ENCODE measurements at places on chromosomes 2 and 18.

- no peak for DNase-seq
Observed at GRCh38 chr2:223501641-223502040, 100.5 kb downstream of the SCG2 start.

DNA sequence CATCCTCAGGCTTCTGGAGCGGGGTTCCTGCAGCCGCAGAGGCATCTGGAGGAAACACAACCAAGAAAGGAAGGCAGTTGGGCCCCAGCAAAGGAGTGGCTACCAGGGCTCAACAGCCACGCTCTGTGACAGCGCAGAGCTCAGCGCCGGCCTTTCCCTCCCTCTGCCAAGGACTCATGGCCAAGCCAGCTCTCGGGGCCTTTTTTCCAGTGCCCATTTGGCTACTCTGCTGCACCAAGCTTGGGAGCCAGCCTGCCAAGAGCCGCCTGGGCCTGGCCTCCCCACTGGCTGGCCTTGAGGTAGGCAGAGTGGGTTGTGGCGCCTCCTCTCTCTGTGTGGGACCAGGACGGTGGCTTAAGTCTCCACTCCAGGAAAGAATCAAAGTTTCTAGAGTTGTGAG is 7.2 kb upstream of the CCDC74A start:
- DNase-seq: no peak

DNA sequence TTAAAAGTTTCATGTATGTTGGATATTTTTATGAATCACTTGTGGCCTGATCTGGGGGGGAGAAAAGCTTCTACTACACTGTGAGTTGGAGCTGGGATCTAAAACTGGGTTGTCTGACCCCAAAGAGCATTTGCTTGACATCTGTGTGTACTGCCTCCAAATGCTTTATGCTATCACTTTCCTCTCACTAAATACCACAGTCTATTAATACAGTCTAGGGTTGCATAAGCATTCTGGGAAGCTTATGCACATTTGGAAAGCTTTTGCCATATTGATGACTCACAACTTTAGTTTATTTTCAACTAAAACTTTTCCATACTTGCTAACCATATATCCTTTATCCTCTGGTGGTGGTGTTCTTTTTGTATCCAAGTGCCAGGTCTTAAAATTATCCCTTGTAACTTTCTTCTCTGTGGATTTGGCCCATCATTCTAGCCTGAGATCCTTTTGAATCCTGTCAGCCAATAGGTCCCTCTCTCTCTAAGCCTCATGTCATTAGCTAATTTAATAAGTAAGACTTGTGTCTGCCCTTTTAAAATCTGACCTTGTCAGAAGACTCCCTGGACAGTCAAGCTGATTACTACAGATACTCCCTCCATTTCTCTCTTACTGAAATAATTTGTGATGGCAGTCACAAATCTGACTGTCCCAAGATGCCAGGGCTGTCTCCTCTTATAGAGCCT is 72.7 kb downstream of the NXPH2 start:
- no peak for DNase-seq

DNA sequence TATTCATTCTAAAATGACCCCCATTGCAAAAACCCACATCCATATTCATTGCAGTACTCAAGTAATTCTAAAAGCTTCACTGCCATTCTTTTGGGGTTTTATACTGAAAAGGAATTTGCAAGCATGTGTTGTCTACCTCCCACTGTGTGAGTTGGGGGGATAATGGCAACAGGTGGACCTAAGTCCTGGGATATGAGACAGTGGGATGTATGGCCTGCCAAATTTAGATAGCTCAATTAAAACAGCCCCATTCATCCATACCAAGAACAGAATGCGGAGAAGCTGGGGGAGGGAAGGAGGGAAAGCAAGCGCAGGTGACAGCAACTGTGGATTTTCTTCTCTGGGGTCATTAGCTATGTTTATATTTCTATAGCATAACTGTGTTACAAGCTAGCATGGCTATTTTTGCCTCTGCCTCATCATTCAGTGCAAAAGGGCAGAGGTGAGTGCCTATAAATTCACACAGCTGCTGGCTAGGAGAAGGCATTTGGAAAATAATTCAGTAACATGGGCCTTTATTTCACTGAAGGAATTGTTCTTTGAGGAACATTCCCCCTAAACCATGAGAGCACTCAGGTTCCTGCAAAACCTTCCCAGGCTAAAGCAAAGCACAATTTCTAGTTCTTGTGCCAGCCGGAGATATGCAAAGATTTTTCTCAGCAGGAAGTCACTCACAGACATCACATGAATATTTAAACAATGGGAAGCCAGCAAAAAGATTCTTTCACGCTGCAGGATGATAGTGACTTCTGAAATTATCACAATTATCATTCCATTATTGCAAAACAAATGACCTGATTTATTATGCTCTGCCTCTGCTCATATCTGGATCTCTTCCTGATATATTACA is 393.9 kb upstream of the ACVR2A start:
- DNase-seq: no peak

GRCh38 chr2:70888923-70889715 is 46.6 kb upstream of the ATP6V1B1 start:
- DNase-seq: no peak

GRCh38 chr2:102241616-102242305 is 54.9 kb downstream of the IL1RL2 start:
- DNase-seq: no peak

DNA sequence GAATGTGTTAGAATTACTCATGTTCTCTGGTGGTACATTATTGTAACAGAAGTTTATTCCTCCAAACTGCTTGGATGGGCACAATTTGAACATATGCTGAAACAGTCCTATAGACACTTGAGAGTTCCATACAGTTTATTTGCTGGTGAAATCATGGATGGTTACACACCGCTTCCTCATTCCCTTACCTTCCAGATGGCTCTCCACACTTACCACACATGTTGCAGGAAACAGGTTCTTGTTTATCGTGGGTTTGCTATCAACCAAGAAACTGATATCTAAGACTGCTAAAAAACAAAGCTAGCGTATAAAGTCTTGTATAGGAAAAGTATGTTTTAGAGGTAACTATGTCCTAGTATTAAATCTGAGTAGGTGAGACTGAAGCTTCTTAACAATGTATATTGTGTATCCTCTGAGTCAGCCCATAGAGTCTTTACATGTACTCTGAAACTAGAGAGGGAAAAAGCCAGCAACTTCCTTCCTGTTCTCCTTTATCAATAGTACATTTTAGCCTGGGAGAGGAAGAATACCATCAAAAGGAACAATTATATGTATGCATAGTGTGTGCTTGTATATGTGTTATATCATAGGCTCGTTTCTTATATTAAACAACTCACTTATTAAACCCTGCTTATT is 313.1 kb downstream of the PLCL1 start:
- DNase-seq: no peak

DNA sequence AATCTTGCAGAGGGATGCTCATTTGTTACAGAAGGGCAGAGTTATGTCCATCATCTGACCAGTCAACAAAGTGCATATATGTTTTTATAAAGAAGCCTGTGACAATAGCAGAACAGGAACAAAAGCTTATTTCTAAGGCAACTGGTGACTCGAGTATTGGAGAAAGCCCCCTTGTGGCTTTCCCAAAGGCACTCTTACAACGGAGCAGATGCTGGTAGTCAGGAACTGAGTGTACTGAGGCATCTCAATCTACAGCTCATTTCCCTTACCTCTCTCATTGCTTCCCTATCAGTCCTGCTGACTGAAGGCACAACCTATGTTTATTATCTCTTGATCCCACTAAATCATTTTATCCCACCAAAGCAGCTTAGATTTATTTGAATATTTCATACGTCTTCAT is 557.1 kb upstream of the CHAC2 start:
- no peak for DNase-seq

- no peak for DNase-seq
Observed at GRCh38 chr2:205706769-205707381, 24.6 kb downstream of the NRP2 start.

GRCh38 chr2:228630786-228631185 is 449.3 kb upstream of the SPHKAP start:
- DNase-seq: no peak

DNA sequence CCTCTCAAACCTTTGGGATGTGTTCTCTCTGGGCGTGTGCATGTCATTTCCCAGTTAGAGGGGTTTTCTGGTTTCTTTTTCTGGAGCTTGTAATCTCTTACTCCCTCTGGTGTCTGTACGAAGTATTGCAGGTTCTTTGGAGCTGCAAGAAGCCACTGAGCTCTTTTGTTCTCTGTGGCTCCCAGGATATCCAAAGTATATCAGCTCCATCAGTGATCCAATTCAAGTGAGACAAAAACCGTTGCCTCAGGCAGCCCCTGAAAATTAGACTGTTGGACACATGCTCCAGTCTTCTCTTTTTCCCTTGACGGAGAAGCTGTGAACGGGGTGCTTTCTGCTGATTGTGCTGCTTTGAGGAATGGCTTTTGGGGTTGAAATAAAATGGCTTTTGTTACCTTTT is 59.0 kb upstream of the LDLRAD4 start:
- DNase-seq: no peak

DNA sequence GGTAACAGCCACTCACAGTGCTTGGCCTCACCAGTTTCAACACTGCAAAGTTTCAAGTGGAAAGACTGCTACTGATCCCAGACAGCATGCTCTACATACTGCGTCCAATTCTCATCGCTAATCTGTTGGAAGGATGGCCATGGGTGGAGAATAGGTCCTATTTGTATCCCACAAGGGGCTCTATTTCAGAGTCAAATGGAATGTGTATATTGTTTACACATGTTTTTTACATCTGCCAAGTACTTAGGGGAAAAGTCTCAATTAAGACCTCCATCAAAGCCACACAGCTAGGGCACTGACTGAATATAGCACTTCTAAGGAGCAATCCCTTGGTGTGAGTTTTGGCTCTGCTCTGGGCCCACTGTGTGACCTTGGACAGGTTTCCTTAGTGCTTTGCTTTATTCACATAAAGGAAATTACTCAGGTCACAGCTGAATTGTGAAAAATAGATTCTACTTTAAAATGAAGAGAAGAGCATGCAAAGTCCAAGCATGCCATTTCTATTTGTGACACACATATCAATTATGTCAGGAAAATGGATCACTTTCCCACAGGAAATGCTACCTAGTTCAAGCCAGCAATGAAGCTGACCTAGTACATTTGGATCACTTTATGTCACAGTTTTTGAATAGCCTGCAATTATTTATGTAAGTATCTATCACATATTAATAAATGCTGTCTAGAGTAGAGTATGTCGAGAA is 112.9 kb upstream of the STK17B start:
- no peak for DNase-seq

- DNase-seq: no peak
Observed at GRCh38 chr2:85763831-85764230, 10.0 kb downstream of the ATOH8 start.

- DNase-seq: no peak
Observed at GRCh38 chr2:183248866-183249567, 124.8 kb downstream of the NUP35 start.

DNA sequence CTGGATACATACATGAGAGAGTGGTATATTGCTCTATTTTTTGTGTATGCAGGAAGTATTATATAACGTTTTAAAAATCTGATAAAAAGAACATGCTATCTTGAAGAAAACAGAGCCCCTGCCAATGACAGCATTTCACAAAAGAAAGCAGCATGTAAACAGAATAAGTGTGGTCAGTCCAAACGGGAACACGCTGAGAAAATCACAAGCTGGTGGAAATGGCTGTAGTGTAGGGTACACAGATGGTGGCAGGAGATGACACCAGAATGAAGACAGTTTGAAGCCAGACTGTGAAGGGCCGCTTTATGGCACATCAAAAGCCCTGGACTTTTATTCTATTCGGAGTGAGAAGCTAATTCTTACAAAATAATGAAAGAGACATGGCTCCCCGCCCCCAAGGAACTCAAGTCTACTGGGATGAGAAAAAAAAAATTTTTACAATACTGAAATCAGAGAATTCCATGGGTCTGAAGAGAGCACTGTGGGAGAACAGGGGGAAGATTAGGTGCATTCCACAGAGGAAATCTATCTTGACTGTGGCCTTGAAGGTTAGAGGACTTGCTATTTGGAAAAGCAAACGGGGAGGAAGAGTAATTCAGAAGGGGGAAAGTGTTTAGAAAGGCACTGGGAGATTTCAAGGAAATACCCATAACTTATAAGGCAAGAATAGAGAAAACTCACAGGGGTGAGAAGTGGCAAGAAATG is 217.7 kb upstream of the SMAD7 start:
- DNase-seq: no peak

- DNase-seq: no peak
Observed at GRCh38 chr2:203886661-203887151, 19.1 kb downstream of the CTLA4 start.

DNA sequence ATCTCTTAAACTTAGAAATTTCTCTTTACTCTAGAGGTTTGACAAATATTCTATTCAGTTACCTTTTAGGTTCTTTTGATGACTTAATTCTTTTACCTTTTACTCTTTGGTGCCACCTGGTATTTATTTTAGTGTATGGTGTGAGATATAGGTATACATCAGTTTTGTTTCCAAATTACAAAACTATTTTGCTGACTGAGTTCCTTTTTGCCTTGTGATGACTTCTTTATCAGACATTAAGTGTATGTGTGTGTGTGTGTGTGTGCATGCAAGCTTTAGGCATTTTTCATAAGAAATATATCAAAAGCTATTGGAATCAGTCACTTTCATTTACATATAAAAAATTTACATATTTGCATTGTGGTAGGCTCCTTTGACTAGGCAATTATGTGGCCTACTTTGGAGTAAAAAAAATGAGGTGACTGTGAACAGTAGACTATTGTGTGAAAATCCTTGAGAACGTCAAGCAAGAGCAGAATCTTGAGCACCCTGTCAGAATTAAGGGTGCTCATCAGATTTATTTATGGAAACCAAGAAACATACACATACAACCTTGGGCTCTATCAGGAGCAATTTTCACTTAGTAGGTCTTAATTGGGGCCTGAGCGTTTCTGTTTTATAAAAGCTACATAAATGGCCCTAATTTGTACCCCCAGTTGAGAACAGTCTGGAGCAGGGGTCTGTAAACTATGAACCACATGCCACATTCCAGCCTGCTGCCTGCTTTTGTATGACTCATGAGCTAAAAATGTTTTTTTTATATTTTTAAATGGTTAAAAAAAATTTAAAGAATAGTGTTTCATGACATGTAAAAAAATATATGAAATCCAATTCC is 415.9 kb downstream of the SLC4A3 start:
- no peak for DNase-seq

GRCh38 chr2:137937778-137938177 is 26.5 kb upstream of the HNMT start:
- DNase-seq: no peak

DNA sequence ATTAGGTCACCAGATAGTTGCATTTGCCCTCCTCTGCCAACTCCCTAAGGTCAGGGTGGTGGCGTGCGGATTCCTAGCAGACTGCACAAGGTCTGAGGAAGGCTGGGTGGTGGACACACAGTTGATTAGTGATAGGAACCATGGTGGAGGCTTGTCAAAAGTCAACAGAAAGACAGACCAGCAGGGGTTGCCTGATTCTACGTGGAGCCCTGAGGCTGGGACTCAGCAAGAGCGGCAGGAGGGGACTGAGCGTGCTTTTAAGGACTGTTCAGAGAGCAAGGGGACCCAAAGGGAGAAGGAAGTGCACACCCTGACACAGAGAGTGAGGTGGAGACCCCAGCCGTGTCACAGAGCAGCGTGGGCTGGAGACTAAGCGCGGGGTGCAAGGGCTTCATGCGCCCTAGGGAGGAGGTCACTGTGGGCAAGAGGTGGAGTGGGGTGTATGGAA is 513.2 kb downstream of the RNF144A start:
- DNase-seq: no peak

GRCh38 chr2:68388358-68388757 is 23.3 kb downstream of the PLEK start:
- DNase-seq: no peak
